SK-MEL-5 (cell line): ENCODE measurements at places on chromosomes 2 and 18. TPM values are rescaled to one million over a fixed set of nuclear protein-coding genes. Genes with fewer than 3 reads are reported as not detected.

DNA sequence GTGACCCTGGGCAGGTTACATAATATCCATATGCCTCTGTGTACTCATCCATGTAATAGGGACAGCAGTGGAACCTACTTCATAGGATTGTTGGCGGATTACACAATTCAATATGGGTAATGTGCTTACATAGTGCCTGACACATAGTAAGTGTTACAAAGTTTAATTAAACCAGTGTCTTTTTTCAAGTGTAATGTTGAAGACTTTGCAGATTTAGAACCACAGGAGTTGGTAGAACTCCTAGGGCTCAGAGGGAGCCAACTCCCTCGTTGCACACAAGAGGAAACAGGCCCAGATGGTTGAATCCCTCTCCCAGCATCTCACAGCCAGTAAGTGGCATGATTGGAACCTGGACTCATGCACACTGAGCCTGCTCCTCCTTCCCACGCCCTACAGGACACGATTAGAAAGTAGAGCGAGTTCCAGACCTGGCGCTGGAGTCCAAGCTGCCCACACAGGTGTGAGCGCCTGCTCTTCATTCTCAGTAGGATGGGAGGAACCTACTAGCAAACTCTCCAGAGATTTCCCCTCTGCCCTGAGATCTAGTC is 97.8 kb downstream of the VSNL1 start:
- no peak for DNase-seq

GRCh38 chr2:10132596-10132995 is 10.1 kb downstream of the RRM2 start:
- no peak for DNase-seq

- peak; percentile 96 for DNase-seq
Measured at GRCh38 chr2:43759195-43759594, 14.6 kb upstream of the DYNC2LI1 start.

DNA sequence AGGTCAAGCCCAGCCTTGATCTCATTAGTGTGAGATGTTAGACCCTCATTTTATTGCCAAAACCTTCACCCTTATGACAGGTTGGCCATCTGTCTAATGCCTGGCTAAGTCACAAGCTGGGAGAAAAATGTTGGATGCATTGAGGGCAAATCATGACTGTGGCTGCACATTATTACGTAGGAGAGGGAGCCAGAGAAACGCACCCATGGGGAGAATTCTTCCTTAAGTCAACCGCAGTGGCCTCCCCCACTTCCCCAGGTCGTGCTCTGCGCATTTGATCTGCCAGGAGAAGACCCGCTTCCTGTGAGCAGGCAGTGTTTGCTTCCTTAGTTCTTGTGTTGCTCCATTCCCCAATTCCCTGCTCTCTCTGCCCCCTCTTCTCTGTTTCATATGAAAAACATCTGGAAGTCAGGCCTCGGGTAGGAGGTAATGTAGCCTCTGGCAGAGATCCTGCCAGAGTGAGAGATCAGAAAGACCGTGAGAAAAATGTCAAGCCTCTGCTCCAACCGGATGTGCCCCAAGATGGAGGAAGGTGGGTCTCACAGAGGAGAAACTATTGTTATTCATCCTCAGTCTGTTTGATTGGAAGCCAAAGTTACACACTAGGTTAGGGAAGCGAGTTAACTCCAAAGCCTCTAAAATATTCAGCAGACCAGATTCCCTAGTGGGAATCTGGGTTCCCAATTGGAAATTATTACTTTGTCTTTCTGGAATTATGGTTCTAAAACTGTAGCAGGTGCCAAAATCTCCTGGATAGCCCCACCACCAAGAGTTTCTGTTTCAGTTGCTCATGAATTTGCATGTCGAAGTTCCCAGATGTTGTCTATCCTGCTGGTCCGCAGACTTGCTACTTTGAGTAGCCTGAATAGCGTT is 144.3 kb upstream of the PELI1 start:
- DNase-seq = no peak

DNA sequence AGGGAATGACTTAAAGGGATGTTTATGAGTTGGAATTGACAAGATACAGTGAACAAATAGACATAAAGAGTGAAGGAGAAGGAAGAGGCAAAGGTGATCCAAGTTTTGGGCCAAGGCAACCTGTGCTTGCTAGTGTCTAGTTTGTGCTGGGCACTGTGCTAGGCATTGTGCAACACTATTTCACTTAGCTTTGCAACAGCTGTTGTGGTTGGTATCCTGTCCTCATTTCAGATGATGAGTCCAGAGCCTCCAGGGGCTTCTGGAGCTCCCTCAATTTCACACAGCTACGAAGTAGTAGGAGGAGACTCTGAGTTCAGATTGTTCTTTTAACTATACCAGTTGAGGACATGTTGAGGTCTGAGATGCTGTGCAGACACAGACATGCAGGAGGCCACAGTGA is 18.1 kb upstream of the LOXHD1 start:
- no peak for DNase-seq

Gene ANKAR
- total RNA-seq = 1.9 and 2.6 TPM in 2 replicates
